ENCODE measurements at places on chromosomes 11 and 22.
A peak's percentile ranks its signal among the peaks of the same experiment; 100 is the strongest.

DNA sequence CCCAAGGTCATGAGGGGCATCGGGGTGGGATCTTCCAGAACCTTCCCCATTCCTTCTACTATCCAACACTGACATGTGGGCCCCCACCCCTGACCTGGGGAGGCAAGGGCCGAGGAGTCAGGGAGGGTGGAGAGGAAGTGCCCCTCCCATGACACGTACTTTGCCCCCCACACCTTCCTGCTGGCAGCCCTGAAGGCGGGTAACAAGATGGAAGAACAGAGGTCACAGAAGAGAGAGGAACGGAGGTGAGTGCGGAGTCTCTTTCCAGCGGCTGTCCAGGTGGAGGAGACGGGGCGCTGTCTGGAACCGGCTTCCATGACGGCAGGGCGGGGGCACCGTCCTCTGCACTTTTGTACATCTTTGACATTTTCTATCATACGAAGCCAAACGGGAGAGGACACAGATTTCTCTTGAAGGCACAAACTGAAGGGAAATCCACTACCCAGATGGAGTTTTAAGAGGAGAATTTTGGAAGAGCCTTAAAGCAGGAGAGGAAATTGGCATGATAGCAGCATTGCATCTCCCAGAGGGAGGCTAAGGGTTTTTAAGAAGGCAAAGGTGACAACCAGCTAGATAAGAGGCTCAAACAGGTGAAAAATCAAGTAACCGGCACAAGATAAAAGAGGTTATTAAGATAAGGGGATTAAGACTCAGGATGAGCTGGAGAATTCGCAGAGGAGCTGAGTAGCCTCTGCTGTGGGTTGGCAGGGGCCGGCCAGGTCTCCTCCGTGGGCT, 16.7 kb downstream of the OSBPL5 start:
- no peak for DNase-seq

GRCh38 chr22:29925402-29925801, 42.4 kb downstream of the MTMR3 start:
- DNase-seq = no peak

GRCh38 chr11:103091064-103091800, 728 bp downstream of the DCUN1D5 start:
- peak; percentile 34 for DNase-seq

DNA sequence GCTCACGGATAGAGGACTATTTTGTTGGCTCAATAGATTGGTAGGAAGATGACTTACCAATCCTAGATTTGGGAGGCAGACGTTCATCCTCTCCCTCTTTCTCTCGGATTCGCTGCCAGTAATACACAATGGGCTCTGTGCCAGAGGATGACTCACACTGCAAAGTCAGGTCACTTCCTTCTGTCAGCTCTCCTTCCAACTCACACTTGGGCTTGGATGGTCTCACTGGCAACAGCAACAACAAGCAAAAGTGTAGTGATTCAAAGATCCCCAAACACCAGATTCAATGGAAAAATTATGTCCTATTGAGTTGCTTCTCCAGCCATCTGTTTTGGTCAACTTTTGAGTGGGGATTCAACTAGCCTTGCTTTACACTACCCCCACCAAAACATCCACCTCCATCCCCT, 21.7 kb upstream of the HSPA8 start:
- peak; percentile 94 for DNase-seq

DNA sequence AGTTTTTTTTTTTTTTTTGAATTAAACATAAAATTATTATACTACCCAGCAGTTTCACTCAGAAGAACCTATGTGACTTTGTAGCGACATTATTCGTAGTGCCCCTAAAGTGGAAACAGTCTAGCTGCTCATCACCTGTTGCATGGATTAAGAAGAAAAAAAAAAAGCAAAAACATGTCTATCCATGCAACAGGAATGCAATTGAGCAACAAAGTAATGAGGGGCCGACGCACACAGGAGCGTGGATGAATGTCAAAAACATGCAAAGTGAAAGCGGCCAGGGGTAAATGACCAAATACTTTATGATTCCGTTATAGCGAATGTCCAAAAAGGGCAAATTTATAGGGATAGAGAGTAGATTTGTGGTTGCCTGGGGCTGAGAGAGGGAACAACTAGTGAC, 16.3 kb downstream of the MYO18B start:
- DNase-seq = no peak

DNA sequence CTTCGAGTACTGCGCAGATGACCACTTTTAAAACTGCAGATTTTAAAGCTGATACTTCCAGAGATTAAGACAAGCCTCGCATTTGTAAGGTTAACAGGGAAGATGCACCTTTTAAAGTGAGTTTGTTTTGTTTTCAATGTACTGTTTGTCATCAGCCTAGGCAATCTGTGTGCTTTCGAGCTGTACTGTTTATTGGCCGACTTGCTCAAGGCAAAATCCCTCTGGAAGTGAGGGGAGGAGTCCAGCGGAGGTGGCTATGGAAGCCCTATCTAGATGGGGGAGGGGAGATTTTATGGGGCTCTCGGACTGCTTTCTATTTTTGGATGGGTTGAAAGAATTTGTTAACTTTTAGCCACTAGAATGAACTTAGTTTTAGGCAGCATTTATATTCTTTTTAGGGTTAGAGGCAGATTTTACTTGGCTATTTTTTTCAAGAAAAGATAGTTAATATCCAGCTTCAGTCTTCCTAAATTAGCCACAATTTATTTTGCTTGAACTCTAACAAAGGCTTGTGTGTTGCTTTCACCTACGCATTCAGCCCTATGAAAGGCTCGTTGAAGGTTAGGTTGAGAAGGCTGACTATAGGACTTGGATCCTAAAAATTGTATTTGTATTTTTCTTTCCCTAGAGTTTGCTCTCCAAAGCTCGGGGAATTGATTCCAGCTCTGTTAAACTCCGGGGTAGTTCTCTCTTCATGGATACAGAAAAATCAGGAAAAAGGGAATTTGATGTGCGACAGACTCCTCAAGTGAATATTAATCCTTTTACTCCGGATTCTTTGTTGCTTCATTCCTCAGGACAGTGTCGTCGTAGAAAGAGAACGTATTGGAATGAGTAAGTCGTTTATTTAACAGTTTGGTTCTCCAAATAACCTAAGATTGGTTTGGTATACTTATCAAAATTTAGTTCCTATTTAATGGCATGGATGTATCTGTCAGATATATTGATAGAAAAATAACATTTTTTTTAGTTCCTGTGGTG, 2.1 kb downstream of the WEE1 start:
- peak; percentile 85 for DNase-seq

DNA sequence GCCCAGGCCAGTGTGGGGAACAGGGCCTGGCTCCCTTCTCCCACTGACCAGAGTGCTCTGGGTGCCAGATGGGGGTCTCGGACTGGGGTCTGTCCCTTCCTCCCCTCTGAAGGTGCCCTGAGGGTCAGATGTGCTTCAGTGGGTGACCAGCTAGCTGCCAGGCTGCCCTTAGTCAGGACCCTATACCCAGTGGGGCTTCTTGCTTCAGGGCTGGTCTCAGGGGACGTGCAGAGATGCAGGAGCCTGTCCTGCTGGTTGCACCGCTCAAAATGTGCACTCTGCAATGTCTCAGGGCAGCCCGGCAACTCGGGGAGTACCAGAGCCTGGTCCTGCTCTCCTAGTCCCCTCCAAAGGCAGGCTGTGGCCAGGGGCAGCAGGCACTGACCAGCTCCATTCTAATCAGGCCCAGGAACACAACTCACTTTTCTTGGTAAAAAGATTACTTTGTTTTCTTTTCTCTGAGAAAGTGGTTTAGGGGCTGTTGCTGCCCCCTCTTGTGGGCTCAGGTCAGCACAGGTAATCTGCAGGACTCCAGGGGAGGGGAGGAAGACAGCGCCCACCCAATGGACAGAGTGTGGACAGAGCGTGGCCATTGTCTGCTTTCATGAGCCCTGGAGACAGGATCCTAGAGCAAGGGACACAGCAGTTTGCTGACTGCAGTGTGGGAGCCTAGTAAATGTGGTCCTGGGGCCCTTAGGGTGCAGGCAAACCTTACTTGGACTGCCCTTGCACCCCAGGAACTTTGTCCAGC, 80.9 kb downstream of the MED15 start:
- DNase-seq = no peak

DNA sequence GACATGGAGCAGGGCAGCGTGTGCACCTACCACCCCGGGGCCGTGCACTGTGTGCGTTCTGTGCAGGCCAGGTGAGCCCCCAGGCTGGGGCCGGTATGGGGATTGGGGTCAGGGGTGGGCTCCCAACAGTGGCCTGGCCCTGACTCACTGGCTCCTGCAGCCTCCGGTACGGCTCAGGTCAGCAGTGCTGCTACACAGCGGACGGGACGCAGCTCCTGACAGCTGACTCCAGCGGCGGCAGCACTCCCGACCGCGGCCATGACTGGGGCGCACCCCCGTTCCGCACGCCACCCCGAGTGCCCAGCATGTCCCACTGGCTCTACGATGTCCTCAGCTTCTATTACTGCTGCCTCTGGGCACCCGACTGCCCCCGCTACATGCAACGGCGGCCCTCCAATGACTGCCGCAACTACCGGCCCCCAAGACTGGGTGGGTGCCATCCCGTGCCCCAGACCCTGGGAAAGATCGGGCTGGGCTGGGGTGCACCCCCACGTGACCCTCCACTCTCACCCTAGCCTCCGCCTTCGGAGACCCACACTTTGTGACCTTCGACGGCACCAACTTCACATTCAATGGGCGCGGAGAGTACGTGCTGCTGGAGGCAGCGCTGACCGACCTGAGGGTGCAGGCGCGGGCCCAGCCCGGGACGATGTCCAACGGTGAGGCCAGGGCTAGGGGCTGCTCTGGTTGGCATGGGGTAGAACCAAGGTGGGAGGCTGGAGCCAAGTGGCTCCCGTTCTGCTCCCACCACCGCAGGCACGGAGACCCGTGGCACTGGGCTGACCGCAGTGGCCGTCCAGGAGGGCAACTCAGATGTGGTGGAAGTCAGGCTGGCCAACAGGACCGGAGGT, 4.4 kb downstream of the SUSD2 start:
- no peak for DNase-seq

DNA sequence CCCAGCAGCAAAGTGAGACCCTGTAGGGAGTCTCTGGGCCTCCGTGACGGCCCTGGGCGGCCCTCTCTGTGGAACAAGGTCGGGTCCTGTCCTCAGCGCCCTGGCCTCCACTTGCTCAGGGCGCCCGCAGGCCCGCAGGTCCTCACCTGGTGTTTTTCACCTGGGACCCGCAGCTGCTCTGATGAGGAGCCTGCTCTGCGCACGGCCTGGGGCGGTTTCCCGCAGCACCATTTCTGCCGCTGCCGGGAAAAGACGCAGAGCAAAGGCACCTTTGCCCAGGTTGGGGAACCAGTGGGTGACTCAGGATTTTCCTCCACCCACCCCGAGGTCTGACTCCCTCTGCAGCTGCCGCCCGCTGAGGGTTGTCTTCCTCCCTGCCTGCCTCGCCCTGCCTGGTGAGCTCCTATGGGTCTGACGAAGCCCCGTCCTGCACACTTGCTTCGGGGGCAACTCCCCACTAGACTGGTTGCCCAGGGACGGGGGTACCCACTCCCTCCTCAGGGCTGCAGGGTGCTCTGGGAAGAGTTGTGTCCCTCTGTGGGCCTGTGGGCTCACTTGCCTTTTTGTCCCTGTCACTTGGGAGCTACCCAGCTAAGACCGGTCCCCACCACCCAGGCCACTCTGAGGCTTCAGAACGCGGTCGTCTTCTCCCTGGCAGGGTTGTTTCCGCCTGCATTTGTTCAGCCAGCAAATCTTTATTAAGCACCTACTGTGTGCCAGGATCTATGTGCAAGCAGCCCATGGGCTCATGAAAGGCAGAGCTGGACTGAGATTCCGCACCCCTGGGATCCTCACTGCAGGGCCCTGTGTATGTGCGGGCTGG, 89.5 kb downstream of the KCNQ1 start:
- no peak for DNase-seq

GRCh38 chr11:80393210-80393609, 952.4 kb upstream of the TENM4 start:
- no peak for DNase-seq

DNA sequence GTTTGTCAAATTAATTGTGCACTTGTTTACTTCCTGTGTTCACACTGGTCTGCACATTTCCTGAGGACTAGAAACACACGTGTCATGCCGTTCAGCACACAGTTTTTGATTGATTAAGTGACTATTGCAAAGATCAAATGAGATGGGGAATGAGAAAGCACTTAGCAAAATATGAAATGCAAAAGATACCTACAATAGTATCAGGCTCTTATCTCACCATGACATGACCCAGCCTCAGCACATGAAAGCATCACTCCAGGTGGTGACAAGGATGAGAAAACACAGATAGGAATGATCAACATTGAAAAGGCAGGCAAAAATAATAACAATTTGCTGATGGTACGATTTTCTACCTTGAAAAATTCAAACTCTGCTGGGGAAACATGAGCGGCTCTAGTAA, 42.1 kb upstream of the TP53I11 start:
- DNase-seq = no peak

GRCh38 chr22:23681026-23681809, 9.6 kb upstream of the RGL4 start:
- DNase-seq = no peak

DNA sequence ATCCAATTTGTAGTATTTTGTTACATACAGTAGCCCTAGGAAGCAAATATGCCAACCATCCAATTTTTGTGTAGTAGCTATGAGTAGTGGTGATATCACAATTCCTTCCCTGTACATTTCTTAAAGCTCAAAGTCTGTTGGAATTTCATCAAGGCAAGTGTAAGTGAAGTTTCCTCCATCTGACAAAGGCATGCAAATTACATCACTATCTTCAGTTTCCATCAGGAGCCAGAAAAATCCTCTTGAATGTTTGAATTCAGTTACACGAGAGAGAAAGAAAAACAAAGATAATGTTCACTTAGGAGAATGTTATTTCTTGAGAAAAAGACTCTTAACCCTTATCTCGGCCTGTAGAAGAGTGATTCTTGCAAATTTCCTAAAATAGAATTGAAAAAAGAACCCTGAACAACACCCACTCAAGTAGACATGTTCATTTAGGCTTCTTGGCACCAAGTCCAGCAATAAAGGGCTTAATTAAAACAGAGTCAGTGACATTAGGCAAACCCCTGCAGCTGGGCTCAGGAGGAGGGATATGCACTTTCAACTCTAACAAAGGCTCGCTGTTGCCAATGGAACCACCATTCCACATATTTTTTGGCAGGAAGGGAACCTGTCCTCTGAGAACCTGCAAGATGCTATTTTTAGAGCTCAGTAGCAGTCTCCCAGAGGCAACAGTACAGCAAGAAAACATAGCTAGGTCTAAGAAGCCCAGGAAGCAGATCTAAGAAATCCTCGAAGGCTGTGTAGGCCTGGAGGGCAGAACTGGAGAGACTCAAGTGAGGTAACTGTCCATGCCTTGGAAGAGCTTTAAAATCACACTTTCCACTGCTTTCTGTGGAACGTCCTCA, 144.6 kb downstream of the CCDC81 start:
- peak; percentile 98 for DNase-seq

- DNase-seq = no peak
Measured at GRCh38 chr11:18295316-18295715, 26.6 kb downstream of the HPS5 start.
